Renal cortex interstitium (tissue), 15 donors: ENCODE measurements at places on chromosomes 4 and X. TPM values are rescaled to one million over a fixed set of nuclear protein-coding genes. Genes with fewer than 3 reads are reported as not detected.

GRCh38 chr4:105551965-105552746, at the start of gene ARHGEF38:
ARHGEF38 (plus strand) TSS chr4:105552620; CDS start chr4:105552766, 146 bp downstream.
- DNase-seq = no peak

DNA sequence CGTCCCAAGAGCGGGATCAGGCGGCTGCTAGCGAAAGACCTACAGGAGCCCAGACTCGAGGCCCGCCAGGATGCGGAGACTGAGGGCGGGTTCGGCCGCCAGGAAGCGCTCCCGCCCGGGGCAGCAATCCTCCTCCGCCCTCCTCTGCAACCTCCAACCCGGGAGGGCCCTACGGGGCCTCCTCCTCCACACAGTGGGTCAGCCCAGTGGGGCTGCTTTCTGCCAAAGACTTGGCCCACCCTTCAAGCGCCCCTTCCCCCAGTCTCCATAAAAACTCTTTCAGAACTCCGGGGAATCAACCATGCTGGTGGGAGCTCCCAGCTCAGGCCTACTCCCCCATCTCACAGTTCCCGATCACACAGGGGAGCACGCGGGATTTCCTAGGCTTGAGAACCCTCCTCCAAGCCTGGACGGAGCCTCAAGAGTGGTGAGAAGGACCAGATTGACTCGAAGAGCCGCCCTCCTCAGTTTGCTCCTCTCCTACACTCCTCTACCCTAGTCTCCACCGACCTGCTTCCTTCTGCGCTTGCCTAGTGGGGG, 77.5 kb downstream of the RLIM start:
- peak; percentile 45 for DNase-seq

DNA sequence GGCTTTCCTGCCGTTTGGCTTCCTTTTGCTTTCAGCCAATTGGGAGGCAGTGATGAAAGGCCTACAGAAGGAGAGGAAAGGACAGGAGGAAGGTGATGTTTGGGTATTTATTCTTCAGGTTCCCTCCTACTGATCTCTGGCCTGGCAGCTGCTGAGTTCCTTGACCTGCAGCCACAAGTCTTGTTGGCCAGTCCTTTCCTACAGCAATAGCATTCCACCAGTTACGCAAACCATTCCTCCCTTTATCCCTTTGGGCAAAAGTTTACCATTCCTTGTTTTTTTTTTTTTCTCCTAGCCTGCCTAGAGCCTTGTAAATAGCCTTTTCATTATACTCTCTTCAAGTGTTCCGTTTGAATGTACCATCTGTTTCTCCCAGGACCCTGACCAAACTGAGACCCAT, 198.1 kb upstream of the FTHL17 start:
- no peak for DNase-seq

- no peak for DNase-seq
Observed at GRCh38 chrX:71650333-71650969, 16.9 kb upstream of the LOC101059915 start.

- DNase-seq = no peak
Observed at GRCh38 chrX:150582338-150582948, 14.0 kb downstream of the MTM1 start.

- DNase-seq = no peak
Observed at GRCh38 chr4:24719615-24720014, 75.8 kb upstream of the SOD3 start.

- no peak for DNase-seq
Observed at GRCh38 chr4:100679926-100680325, 162.1 kb upstream of the EMCN start.

The ZBTB33 gene
- 27.8 TPM for polyA plus RNA-seq

The STK32B gene
- polyA plus RNA-seq = 7.6 TPM

The RAB40AL gene
- polyA plus RNA-seq = not detected

The HCFC1 gene
- polyA plus RNA-seq = 45.7 TPM
